Activated CD4-positive, alpha-beta T cell treated with anti-CD3 and anti-CD28 coated beads, Interleukin-2, amount 50 U/mL, for 16 hours (primary cell): ENCODE measurements at places on chromosomes 4 and X.

DNA sequence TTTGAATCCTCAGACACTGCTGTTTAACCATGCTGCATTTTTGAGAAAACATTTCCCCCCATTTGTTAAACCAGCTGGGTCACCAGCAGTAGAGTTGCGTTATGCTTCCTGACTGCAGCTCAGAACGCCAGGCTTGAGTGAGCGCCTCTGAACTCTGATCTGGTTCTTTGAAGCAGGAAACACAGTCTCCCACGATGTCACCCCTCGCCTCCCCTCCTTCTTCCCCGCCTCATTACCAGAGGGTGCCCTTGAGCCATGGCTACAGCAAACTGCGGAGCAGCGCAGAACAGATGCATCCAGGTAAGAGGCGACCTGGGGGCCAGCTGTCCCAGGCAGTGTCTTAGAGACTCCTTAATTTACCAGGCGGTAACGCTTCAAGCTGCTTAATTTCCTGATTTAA lies 78.4 kb downstream of the REPS2 start:
- no peak for DNase-seq

DNA sequence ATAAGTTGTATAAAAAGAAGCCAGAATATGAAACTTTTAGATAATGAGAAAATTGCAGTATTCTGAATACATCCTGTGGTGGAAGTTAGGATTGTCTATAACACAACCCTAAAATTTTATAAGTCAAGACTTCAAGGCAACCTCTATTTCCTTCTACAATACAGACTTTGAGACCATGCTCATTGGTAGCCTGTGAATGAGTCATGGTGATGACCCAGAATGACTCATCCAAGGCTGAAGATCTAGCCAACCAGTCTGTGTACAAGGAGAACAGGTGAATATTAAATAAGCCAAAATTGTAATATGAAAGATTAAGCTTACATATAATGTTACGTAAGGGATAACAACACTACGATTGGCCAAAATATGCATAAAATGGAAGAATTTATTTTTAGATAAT lies 475.9 kb upstream of the GALNT7 start:
- DNase-seq: no peak

DNA sequence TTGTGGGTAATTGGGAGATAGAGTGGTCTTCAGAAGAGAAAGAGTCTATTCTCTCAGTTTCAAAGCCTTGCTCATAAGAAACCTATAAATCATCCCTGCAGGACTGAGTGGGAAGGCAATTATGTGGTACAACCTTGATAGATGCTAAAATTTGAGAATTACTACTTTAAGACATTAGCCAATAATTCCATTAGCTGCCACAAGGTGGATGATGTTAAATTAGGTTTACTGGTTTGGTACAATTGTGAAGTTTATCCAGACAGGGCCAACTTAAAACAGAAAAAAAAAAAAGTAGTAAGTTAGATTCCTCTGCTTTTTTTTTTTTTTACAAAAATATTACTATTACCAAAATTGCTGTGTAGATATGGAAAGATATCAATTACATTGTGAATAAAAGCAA lies 73.2 kb upstream of the AMOT start:
- no peak for DNase-seq

- DNase-seq: no peak
Measured at GRCh38 chr4:44671636-44672035, 6.6 kb upstream of the GUF1 start.

DNA sequence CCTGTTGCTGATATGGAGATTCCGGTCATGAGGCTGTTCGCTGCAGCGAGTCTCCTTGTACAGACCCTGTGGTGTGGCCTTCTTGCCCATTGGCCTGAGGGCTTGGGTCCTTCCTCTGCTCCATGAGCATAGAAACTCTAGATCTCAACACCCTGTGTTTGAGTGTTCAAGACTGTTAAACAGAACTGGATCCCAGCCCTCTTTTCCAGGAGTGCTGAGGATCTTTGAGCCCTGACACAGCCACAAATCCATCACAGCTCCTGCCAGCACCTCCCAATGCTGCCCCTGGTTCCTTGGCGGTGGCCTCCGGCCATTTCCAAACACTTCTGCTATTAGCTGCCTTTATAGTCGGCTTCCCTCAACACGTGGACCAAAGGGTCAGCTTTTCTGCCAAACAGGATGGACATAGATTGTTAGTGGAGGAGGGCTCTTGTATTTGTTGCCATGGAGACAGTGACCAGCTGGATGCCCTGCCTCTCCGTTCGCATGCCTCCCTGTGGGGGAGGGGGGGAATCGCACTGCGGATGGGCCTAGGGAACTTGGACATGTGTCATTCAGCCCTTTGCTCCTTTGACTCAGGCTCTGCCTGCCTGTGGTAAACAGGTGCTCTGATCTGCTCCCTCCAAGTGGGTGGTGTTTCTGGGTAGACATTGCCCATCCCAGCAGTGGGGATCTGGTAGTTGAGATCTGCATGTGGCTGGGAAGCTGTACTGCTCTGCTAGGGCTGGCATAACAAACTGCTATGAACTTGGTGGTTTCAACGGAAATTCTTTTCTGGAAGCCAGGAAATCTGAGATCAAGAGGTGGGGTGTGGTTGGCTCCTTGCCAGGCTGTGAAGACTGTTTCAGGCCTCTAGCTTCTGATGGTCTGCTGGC lies 6.9 kb upstream of the WDR1 start:
- DNase-seq: no peak

DNA sequence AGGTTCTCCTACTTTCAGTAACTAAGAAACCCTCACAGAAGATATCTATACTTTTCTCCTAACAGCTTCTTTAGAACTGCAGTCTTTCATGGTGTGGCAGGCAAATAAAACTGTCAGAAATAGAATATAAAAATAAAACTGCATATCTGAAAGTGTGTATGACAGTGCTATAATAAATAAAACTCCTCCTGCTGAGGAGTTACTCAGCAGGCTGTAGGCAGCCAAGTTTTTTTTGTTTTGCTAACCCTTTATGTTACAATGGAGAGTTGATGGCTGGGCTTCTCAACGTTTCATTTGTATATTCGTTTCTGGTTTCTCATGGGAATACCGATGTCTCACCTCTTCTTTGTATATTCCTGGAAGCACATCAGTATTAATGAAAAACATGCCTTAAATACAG lies 18.2 kb upstream of the UGT2B10 start:
- no peak for DNase-seq

DNA sequence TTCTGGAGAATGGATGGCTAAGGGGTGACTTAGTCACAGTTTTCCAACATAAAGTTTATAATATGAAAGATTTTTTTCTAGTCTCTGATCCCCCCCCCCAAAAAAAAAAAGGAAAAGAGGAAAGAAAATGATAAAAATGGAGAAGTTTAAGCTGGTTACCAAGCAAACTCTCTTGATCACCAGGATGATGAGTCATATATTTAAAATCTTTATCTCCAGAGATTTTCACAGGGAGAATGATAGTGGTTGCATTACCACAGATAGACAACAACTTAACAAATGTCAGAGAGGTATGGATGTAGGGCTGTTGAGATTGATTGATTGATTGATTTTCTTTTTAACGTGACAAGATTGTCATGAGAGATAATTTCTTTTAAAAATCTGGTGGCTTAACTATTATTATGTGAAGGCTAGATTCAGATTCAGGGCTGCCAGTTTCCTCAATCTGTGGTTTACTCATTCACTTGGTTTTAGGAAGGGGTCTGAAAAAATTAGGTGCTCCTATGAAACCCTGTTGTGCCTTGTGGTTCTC lies 13.3 kb upstream of the TEX13C start:
- no peak for DNase-seq

DNA sequence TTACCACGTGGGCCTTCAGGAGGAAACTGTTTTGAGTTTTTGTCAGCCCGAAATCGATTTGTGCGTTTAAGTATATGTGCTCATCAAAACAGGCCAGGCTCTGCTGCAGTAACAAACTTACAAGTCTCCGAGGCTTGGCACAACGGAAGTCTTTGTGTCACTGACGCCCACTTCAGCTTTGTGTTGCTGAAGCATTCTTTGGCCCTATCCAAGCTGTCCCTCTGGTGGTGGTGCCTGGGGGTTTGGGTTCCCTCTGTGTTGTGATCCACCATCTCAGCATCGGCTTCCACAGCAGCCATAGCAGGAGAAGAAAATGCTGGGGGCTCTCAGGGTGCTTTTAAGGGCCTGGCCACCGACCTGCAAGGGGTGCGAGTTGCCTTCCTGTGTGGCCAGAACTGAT lies 176.4 kb downstream of the PTTG2 start:
- DNase-seq: no peak

GRCh38 chrX:81577028-81577427 lies 375.1 kb downstream of the SH3BGRL start:
- DNase-seq: no peak

DNA sequence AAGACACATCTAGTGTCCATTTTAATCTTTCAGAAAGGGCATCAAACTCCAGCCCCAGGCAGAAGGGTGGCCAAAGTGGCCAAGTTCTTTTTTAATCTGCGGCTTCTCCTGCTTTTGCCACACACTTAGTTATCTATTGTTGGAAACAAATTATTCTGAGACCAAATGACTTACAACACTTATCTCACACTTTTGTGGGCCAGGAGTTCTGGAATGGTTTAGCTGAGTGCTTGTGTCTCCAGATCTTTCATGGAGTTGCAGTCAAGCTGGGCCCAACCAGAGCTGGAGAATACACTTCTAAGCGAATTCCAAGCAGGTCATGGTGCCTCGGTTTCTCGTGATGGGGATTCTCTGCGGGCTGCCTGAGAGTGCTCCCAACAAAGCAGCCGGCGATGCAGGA lies 4.0 kb downstream of the TXK start:
- no peak for DNase-seq

DNA sequence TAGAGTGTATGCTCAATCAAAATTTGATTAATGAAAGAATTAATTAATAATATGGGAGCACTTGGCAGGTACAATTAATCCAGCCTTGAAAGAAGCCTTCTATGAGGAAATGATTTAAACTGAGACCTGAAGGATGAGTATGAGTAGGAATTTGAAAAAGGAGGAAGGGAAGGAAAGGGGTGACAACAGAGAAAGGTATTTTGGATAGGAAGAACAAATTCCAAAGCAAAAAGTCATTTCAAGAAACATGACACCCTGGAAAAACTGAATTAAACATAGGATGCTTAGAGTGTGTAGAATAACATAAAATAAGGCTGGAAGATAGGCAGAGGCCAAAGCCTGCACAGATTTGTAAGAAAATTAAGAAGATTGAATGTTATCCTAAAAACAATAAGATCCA lies 29.6 kb downstream of the PHOX2B start:
- DNase-seq: no peak

- peak; percentile 48 for DNase-seq
Measured at GRCh38 chr4:155787113-155787710, 28.4 kb downstream of the GUCY1B1 start.

GRCh38 chr4:8329859-8330761 lies 60.6 kb downstream of the HTRA3 start:
- no peak for DNase-seq

GRCh38 chrX:109958266-109958665 lies 44.6 kb upstream of the TMEM164 start:
- no peak for DNase-seq

DNA sequence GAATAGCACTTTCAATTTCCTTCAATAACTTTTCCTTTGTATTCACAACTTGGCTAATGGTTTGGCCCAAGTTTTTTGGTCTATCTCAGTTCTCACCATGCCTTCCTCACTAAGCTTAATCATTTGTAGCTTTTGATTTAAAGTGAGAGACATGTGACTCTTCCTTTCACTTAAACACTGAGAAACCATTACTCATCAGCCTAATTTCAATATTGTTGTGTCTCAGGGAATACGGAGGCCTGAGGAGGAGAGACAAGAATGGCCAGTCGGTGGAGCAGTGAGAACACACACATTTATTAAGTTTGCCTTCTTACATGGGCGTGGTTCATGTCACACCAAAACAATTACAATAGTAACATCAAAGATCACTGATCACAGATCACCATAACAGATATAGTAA lies 56.7 kb downstream of the TSPAN5 start:
- peak; percentile 84 for DNase-seq

- DNase-seq: no peak
Measured at GRCh38 chr4:177281351-177281909, 28.2 kb upstream of the NEIL3 start.

DNA sequence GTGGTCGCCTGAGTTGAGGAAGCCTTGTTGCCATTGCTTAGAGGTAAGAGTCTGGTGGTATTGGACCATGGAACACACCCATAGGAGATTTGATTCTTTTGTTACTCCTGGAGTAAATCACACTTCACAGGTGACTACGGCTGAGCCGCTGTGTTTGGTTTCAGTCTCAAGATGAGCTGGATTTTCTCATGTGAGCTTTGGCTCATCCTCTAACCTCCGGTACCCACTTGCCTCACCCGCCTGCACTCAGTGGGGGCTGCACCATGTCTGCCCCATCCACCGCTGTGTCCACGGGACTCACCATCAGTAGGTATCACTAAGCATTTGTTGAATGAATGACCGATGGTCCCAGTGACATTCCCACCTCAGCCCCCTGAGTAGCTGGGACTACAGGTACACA lies 52.7 kb downstream of the HTT-AS start:
- DNase-seq: peak; percentile 63

GRCh38 chrX:109987884-109988283 lies 15.0 kb upstream of the TMEM164 start:
- no peak for DNase-seq

DNA sequence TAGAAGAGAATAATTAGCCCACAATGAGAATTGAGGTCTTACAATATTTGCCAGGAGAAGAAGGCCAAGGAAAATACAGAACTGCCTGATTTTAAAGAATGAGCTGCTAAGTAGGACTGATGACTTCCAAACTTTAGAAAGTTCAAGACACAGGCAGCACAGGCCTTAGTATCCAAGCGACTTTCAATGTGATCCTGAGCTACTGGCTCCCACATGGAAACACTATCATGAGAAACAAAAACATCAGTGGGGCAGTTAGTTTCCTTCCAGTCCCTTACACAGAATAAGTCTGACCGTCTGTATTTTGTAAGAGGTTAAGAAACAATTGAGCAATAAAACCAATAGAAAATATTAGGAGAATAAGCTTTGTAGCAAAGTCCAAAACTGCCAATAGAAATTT lies 251.4 kb downstream of the COL25A1 start:
- DNase-seq: no peak

DNA sequence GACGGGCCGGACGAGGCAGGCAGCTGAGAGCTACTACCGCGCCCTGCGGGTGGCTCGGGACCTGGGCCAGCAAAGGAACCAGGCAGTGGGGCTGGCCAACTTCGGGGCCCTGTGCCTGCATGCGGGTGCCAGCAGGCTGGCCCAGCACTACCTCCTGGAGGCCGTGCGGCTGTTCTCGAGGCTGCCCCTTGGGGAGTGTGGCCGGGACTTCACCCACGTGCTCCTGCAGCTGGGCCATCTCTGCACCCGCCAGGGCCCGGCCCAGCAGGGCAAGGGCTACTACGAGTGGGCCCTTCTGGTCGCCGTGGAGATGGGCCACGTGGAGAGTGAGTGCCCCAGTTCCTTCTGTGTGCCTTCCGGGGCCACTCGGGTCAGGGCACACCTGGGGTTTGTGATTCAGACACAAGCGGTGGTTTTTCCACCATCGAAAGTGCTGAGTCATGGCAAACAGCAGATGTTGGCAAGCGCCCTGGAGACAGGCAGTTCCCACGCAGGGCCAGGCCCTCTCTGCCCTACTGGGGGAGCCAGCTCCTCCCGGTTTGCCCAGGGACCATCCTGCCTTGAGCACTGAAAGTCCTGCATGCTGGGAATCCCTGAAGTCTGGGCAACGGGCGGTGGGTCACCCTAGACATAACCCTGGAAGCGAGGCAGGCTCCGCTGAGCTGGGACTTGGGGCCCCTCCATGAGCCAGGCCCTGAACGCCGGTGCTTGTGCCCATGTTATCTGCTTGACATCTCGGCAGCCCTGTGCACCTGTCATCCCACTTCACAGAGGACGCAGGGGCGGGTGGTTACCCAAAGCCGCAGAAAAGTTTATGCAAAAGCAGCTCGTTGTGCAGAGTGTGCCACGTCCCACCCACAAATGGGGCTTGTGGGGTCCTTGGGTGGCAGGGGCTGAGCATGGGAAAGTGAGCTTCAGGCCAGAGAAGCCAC lies 29.5 kb downstream of the SH3TC1 start:
- peak; percentile 84 for DNase-seq
